Subcutaneous adipose tissue (tissue), 4 donors: ENCODE measurements at places on chromosomes 6 and 20. TPM values are rescaled to one million over a fixed set of nuclear protein-coding genes. Genes with fewer than 3 reads are reported as not detected.

The KIF25 gene
- total RNA-seq = 0.94 TPM

The TREML4 gene
- not detected for total RNA-seq

The CDK5RAP1 gene
- 16.8 TPM for total RNA-seq

The C20orf204 gene
- 2.0 TPM for total RNA-seq

The MYBL2 gene
- total RNA-seq = not detected

The C6orf58 gene
- total RNA-seq = not detected

The FAM229B gene
- 7.0 TPM for total RNA-seq

The NPEPL1 gene
- total RNA-seq = 53.3 TPM

The FAM83B gene
- total RNA-seq = not detected

The KCNK16 gene
- total RNA-seq = not detected

The BACH2 gene
- 3.4 TPM for total RNA-seq

The TMEM200A gene
- 3.3 TPM for total RNA-seq

The WFDC5 gene
- not detected for total RNA-seq

The HSP90AB1 gene
- total RNA-seq = 466 TPM

The UBD gene
- total RNA-seq = not detected

The GSTA1 gene
- total RNA-seq = not detected

The ULBP1 gene
- total RNA-seq = not detected

The PPP1R16B gene
- 37.3 TPM for total RNA-seq

The C6orf52 gene
- total RNA-seq = not detected

The MTO1 gene
- total RNA-seq = 18.3 TPM

The AIF1 gene
- total RNA-seq = 177 TPM

The ZNF391 gene
- total RNA-seq = 3.2 TPM

The BPIFB2 gene
- not detected for total RNA-seq

The DAAM2 gene
- total RNA-seq = 125 TPM

The DSN1 gene
- total RNA-seq = 9.1 TPM

The FAM209B gene
- not detected for total RNA-seq

The DEFB124 gene
- total RNA-seq = not detected

The RIMS1 gene
- total RNA-seq = 0.85 TPM

The DOK5 gene
- 0.82 TPM for total RNA-seq

The PACSIN1 gene
- total RNA-seq = not detected
